ENCODE measurements at places on chromosomes 3 and 15.

- DNase-seq = no peak
Observed at GRCh38 chr3:186369217-186369616, 7.2 kb upstream of the DGKG start.

GRCh38 chr15:27642981-27643380, 456.1 kb downstream of the OCA2 start:
- DNase-seq = no peak

- DNase-seq = no peak
Observed at GRCh38 chr3:81718311-81718710, 43.1 kb downstream of the GBE1 start.

DNA sequence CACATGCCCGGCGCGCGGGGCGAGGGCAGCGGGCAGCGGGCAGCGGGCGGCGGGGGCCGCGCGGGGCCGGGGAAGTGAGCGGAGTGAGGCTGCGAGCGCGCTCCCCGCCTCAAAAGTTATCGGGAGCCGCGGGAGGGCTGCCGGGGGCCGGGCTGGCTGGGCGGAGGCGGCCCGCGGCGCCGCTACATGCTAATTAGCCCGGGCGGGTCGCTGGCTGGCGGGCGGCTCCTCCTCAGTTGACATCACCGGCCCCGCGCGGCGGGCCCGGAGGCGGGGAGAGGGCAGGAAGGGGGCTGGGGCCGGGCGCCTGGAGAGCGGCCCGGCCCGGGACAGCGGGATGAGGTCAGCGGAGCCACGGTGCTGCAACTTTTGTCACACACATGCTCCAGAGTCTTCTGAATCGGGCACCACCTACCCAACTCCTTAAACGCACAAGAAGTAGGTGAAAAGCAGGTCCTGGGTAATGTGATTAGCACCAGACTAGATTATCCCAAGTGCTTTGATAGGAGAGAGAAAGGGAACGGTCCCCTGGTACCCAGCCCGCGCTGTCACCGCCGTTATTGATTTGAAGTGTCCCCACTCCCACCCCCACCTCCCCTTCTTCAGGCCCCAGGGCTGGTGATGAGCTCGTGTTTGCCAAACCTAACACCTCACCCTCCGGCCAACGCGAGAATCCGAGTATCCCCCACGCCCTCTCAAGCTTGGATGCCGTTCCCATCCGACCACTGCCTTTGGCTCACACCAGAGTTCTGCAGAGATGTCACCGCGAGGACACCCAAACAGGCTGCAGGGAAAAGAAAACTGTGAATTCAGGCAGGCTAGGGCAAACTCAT, at the start of gene HEG1:
Gene HEG1, minus strand, starts transcription at position 85 of the 833 bp plus-strand sequence. CDS start 107 bp downstream, outside the sequence.
- peak; percentile 63 for DNase-seq

GRCh38 chr15:25600751-25601150, 161.9 kb upstream of the UBE3A start:
- DNase-seq = no peak

All from erythroblast (primary cell).